ENCODE measurements at places on chromosomes 11 and 22. TPM values are rescaled to one million over a fixed set of nuclear protein-coding genes. Genes with fewer than 3 reads are reported as not detected.

DMC1 gene
- not detected for total RNA-seq

SHISAL1 gene
- 1.6 TPM for total RNA-seq

DNA sequence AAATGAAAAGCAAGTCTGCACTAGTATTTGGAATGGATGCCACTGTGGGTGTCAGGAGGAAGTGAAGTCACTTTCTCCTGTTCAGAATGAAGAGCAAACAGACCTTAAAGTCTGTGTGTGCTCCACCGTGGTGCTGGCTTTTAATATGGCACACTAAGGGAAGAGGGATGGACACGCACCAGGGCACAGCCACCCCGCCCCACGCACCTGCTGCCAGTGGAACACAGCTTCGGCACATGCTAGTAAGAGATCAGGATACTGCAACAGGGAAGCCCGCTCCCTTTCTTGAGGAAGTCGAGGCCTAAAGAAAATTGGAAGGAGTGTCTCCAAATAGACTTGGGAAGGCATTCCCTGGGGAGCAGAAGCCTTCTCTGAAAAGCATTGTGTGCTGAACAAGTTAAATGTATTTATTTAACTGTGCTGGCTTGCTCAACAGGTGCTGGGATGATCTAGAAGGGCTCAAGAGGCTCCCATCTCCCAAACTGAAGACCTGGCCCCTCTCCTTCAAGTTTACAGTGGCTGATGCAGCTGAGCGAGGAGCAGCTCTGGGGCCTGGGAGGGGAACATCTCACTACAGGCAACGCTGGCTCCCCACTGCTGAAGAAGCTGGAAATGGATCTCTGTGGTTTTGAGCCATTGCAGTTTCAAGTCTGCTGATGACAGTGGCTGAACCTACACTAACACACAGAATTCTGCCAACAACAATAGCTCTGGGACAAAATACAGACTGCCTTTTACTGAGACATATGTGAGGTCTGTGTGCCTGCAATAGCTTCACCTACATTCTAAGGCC lies 504.6 kb upstream of the B3GAT1 start:
- no peak for DNase-seq
- H3K4me1 ChIP-seq = no peaks in the 10 kb centered on the region
- H3K4me3 ChIP-seq = no peak overlapping the region
- H3K27me3 ChIP-seq = no peaks in the 10 kb centered on the region
- no peak overlapping the region for H3K27ac ChIP-seq

DNA sequence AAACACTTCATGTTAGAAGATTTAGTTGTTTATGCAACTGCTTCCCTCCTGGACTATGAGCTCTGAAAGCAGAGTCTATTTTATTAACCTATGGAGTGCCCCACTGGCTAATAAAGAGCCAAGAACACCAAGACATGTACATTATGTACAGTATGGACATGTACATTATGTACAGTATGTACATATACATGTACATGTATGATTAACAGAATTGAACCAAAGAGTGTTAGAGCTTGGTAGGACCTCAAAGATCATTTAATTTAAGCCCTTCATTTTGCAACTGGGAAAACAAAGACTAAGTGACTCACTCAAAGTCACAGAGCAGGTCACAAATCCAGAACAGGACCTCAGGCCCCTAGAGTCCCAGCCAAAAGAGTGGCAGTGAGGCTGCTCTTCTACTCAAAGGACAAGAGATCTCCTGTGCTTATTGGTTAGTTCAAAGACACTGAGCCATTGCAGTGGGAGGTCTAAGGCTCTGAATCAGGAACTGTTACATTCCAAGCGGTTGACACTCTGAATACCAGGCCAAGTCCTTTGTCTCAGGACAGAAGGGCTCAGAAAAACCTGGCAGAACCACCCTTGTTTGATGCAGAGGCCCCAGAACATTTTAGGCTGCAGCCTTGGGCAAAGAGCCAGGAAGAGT lies 103.8 kb downstream of the FAM168A start:
- H3K36me3 ChIP-seq = no peaks in the 10 kb centered on the region
- DNase-seq = no peak
- no peaks in the 10 kb centered on the region for H3K27me3 ChIP-seq

- H3K27me3 ChIP-seq = no peaks in the 10 kb centered on the region
- no peak for DNase-seq
- H3K36me3 ChIP-seq = no peaks in the 10 kb centered on the region
These were observed 41.4 kb upstream of the GRAMD1B start for GRCh38 chr11:123388640-123389039.

DNA sequence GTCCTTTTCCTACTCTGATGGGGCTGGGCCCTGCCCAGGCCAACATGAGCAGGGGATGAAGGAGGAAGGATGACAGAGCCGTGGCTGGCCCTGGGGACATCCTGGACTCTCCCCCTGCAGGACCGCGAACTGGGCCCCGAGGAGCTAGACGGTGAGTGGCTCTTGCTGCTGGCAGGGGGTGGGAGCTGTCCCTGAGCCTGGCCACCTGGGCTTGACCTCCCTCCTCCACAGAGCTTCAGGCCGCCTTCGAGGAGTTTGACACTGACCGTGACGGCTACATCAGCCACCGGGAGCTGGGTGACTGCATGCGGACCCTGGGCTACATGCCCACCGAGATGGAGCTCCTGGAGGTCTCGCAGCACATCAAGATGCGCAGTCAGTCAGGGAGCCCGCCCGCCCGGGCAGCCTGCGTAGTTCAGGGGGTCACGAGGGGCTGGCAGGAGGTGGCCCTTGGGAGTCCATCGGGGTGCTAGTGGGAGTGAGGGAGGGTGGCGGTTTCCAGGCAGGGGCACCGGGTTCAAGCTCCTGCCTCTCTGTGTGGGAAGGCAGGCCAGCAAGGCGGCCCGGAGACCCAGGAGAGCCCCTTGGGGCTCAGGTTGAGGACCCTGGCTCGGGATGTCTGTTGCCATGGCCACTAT lies 1.0 kb downstream of the CABP4 start:
- no peak for DNase-seq
- H3K27me3 ChIP-seq = no peaks in the 10 kb centered on the region
- H3K4me3 ChIP-seq = no peak overlapping the region
- H3K4me1 ChIP-seq = no peaks in the 10 kb centered on the region
- H3K36me3 ChIP-seq = no peaks in the 10 kb centered on the region

MYO18B gene
- total RNA-seq = 12.0 TPM

DNA sequence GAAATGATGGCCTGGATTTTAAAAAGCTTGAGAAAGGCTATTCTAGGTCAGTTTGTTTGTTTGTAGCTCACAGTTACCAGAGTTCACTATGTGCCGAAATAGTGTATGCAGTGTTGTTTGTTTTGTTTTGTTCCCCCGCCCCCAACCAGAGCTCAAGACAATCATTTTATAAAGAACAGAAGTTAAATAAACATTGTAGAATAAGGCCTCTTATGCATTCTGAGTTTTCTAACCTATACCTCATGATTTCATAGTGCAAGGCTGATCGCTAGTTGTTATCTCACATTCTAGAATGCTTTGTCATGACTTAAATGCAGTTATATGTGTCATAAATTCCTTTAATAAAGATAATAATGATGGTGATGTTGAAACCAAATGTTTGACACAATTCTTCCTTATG lies 7.8 kb downstream of the KCNA4 start:
- DNase-seq = no peak
- H3K4me1 ChIP-seq = no peaks in the 10 kb centered on the region
- H3K27me3 ChIP-seq = no peaks in the 10 kb centered on the region
- no peaks in the 10 kb centered on the region for H3K36me3 ChIP-seq
- no peak overlapping the region for H3K4me3 ChIP-seq

DNA sequence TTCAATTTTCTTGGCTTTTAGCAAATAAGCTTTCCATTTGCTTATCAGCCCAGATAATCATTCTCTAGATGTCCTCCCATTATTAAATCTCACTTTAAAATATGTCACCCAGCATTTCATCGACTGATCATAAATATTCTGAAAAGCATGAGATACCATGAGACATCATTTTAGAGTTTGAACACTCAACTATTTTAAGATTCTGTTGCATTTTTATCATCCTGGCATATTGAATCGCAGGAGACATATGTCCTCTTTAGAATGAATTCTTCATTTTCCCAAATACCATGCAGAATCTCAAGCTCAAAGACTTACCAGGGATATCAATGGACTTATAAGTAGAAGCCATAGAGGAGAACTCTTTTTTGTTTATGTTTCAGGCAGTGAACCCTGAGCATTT lies at the start of gene OR52A5:
Gene OR52A5, minus strand, starts transcription at position 361 of the 400 bp plus-strand sequence. CDS start 5,714 bp downstream, outside the sequence.
- H3K27ac ChIP-seq = no peak within 1 kb of the TSS
- H3K4me3 ChIP-seq = no peak within 1 kb of the TSS
- no peaks in the 10 kb centered on the region for H3K36me3 ChIP-seq
- no peaks in the 10 kb centered on the region for H3K27me3 ChIP-seq
- DNase-seq = no peak

LRRC32 gene
- 280 TPM for total RNA-seq

DNA sequence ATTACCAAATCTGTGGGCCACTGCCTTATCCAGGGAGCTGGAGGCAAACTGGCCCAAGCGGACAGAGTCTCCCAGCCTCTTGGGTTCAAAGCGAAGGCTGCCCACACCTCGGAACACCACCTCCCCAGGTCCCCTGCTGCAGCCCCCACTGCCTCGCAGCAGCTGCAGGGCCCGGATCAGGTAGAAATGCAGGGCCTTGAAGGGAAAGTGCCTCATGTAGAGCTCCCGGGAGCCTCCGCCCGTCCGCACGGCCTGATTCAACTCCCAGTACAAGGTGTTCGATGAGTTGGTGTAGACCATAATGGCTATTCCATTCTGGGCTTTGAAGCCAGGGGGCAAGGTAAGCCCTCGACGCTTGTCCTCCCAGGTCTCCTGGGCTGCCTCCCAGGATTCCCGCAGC lies 2.0 kb downstream of the ART5 start:
- peak; percentile 45 for DNase-seq
- no peaks in the 10 kb centered on the region for H3K27me3 ChIP-seq
- no peak overlapping the region for H3K4me3 ChIP-seq
- no peaks in the 10 kb centered on the region for H3K4me1 ChIP-seq

GRCh38 chr22:44587737-44588310 lies 89.8 kb upstream of the RTL6 start:
- H3K27ac ChIP-seq = no peak overlapping the region
- no peaks in the 10 kb centered on the region for H3K36me3 ChIP-seq
- no peaks in the 10 kb centered on the region for H3K4me1 ChIP-seq
- no peak for DNase-seq
- H3K4me3 ChIP-seq = no peak overlapping the region
- H3K27me3 ChIP-seq = no peaks in the 10 kb centered on the region

GRCh38 chr22:49973018-49973961 lies 12.7 kb downstream of the PIM3 start:
- H3K36me3 ChIP-seq = no peaks in the 10 kb centered on the region
- H3K4me3 ChIP-seq = no peak overlapping the region
- H3K27ac ChIP-seq = no peak overlapping the region
- H3K4me1 ChIP-seq = peaks cover 18% of the 10 kb centered on the region

GLYAT gene
- total RNA-seq = not detected

DNA sequence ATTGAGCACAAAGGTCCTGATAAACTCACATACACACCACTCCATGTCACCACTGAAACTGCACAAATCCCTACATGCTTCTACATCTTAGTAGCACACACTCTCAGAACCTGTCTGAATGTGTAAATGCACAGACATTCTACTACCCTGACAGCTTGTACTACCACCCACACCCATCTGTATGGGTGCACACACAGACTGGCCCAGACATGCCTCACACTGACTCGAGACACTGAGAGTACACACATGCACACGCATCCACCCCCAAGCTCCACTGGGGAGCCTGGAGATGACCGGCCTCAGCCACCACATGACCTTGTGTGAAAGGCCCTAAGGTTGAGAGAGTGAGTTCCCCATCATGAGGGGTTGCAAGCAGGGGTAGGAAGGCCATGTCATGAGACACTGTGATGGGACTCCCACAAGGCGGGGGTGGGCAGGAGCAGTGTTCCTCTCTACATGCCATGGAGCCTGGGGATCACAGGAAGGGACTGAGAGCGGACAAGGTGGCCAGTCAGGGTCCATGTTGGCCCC lies 28.1 kb downstream of the ARAP1 start:
- H3K36me3 ChIP-seq = no peaks in the 10 kb centered on the region
- no peak for DNase-seq
- H3K27me3 ChIP-seq = no peaks in the 10 kb centered on the region

CTSF gene
- 98.8 TPM for total RNA-seq

DNA sequence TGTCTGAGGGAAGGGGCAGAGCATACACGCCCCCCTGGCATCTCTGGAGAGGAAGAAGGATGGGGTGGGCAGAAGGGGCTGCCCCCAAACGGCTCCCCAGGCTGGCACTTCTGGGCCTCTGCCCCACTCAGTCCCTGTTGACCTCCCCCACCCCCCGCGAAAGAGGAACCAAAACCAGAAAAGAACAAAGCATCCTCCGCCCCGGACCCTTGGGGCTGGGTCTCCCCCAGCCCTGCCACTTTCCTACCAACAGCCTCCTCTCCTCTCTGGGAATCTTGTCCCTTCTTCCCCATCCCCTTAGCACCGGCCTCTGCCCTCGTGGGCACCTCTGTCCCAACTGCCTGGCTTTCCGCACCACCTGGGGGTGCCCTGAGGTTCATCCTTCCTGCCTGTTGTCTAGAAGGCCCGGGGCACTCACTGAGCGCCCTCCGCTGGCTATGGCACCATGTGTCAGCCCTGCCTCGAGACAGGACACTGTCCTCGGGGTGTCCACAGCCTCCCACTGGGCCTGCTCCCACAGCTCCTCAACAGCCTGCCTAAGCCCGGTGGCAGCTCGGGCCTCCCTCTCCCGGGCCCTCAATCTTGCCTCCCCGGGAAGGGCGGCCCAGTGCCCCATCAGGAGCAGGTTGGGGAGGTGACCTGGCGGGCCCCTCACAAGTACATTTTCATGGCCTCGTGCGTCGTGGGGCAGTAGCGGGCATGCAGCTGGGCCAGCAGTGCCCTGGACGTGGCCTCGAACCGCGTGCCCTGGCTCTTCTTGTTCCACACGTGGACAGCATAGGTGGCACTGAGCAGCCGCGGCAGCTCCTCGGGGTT lies 28.2 kb downstream of the A4GALT start:
- peaks cover 43% of the 10 kb centered on the region for H3K4me1 ChIP-seq
- peak overlapping the region; percentile 92 for H3K27ac ChIP-seq
- H3K4me3 ChIP-seq = no peak overlapping the region
- no peaks in the 10 kb centered on the region for H3K27me3 ChIP-seq
- no peak for DNase-seq

NXPE4 gene
- not detected for total RNA-seq

MRGPRE gene
- total RNA-seq = not detected

ABTB2 gene
- total RNA-seq = 7.9 TPM

- H3K36me3 ChIP-seq = no peaks in the 10 kb centered on the region
- no peaks in the 10 kb centered on the region for H3K27me3 ChIP-seq
- DNase-seq = no peak
- no peak overlapping the region for H3K4me3 ChIP-seq
- H3K27ac ChIP-seq = no peak overlapping the region
These were observed 11.5 kb downstream of the PTPRJ start for GRCh38 chr11:47991894-47992293.

GRCh38 chr11:46075168-46075567 lies 46.1 kb downstream of the PHF21A start:
- DNase-seq = no peak
- H3K27me3 ChIP-seq = no peaks in the 10 kb centered on the region
- peaks cover 6% of the 10 kb centered on the region for H3K36me3 ChIP-seq
- no peak overlapping the region for H3K27ac ChIP-seq
- no peak overlapping the region for H3K4me3 ChIP-seq
- H3K4me1 ChIP-seq = no peaks in the 10 kb centered on the region
